ENCODE measurements at places on chromosomes 5 and 9.

GRCh38 chr9:37187292-37187691 lies 66.9 kb downstream of the ZCCHC7 start:
- no peak for DNase-seq

- DNase-seq = no peak
Measured at GRCh38 chr5:143188083-143188482, 215.4 kb downstream of the NR3C1 start.

- no peak for DNase-seq
Measured at GRCh38 chr5:72443883-72444282, 63.3 kb downstream of the ZNF366 start.

DNA sequence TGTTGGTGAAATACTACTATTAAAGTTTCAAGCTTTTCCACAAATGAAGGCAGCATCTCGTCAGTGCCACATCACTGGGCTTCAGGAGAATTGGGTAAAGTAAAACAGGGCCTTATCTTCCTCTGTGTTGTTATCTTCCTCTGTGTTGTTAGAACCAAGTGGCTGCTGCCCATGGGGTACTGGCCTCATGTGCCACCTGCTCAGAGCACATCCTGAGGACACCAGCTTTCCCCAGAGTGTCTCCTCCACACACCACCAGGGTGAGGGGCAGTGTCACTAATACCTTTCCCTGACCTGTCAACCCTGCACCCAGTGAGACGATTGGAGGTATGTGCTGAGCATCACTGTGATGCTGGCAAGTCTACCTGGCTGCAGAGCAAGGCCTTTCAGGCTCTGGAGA lies 499.9 kb downstream of the SEMA5A start:
- DNase-seq = no peak

DNA sequence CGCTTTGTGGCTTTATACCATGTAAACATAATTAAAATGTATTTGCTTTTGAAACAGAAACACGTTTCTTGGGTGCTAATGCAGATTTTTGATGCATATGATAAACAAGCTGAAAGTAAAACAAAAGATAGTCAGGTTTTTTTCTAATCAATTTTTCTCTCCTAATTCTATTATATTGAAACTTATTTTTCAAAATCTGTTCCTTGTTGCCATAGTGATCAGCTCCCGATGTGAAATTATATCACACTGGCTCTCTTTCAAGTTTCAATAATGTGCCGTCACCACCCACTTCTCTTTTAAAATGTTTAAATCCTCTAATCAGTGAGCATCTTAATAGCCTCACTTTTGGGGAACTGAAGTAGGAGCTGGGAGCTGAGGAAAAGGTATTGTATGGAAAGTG lies 36.4 kb upstream of the DAPK1 start:
- DNase-seq = no peak

Measured in left renal cortex interstitium (tissue), 4 donors.